ENCODE measurements at places on chromosomes 1 and 21. TPM values are rescaled to one million over a fixed set of nuclear protein-coding genes. Genes with fewer than 3 reads are reported as not detected.

Gene RGS2
- 31.5 TPM for total RNA-seq

Gene AMY1B
- total RNA-seq = not detected

Gene FMO1
- not detected for total RNA-seq

Gene EPHA8
- not detected for total RNA-seq

Gene USH2A
- total RNA-seq = not detected

Gene SPRR2G
- total RNA-seq = not detected

Data from MCF 10A (cell line).